RCC 7860 (cell line): ENCODE measurements at places on chromosomes 13 and 19.

GRCh38 chr19:33214596-33214995 is 11.1 kb downstream of the SLC7A10 start:
- DNase-seq, result no peak

DNA sequence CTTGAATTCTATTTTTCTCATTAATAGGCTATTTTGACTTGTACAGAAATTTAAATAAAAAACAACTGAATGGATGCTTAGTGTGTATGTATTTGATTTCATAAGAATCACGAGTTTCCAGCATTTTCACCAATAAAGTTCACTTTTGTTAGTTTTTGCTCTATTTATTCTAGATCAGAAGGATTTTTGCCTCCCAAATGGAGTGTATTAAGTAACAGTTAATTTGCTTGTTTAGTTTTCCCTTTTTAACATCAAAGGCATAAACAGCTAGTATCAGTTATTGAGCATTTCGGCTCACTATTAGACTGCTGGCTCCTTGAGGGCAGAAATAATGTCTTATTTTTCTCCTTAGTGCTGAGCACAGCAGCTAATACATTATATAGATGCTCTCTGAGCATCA is 414.1 kb downstream of the FGF9 start:
- DNase-seq, result no peak

GRCh38 chr13:77492982-77493381 is 42.5 kb upstream of the SCEL start:
- DNase-seq, result no peak

GRCh38 chr19:5674714-5675113 is 5.6 kb downstream of the MICOS13 start:
- DNase-seq, result no peak

DNA sequence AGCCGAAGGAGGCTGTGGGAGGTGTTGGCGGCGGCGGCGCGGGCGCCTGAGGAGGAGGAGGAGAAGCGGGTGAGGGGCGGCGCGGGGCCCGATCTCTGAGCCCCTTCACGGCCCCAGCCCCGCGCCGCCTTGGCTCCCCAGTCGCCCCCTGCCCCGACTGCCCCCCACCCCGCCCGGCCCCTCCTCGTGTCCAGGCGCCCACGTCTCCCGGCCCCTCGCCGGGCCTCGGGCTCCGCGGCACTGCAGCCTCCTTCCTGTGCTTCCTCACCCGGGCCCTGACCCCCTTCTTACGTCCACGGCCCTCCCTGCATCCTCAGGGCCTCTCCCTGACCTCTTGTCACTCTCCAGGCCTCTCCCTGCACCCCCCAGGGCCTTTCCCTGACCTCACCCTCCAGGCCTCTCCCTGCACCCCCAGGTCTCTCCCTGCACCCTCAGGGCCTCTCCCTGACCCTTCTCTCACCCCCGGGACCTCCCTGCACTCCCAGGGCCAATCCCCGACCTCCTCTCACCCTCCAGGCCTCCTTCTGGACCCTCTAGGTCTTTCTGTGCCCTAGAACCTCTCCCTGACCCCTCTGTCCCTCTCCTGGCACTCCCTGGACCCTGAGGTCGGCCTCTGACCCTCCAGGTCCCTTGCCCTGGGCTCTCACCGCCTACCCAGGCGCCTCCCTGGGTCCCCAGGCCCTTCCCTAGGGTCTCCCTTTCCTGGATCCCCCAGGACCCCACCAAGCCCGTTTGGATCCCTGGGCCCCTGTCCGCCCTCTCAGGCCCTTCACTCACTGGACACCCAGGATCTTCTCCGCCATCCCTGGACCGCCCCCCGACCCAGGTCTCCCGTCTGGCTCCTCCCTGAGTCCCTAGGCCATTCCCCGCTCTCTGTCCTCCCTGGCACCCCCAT is 460 bp downstream of the KMT5C start:
- no peak for DNase-seq

- peak; percentile 8 for DNase-seq
These were observed 9.8 kb upstream of the ALOX5AP start for GRCh38 chr13:30725326-30726085.

DNA sequence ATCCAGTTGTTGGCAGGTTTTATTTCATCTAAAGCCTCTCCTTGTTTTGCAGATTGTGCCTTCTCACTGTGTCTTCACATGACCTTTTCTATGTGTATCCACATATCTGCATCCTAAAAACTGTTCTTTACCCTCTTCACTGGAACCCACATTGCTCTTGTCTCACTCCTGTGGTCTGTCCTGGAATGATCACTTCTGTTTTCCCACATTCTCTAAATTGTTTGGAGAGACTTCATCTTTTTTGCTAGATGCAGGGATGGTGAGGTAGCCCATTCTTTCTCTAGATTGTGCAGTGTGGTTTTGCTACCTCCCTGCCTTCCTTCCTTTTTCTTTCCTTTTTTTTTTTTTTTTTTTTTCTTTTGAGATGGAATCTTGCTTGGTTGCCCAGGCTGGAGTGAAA is 608.6 kb upstream of the MIR17HG start:
- DNase-seq, result no peak

GRCh38 chr19:49328741-49329140 is 3.8 kb upstream of the SLC6A16 start:
- DNase-seq, result no peak

DNA sequence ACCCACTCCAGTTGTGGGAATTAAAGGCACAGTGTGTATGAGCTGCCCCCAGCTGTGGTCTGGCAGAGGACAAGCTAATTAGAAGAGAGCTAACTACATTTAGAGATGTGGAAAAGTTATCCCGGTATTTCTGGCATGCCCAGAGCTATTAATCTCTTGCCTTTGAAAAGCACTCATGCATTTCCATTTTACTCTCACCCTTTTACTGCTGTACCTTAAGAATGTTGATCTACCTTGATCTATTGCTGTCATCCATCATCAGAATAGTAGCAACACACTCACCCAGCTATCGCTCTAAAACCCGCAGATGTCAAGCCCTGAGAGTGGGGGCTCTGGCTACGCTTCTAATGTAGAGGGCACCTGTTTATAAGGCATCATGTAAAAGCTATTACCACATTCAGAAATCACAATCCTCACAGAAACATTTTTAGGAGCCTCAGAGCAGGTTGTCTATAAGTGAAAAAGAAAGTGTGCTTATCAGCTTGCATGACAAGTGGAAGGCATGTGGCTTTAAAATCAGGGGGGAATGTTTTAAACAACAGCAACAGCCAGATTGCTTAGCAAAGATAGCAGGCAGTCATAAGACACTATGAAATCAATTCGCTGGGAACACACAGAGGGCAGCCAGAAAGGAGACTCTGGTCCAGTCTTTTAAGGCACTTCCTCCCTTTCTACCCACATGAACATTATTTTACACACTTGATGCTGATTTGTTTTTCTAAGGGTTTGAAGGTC is 224.2 kb upstream of the IRS2 start:
- DNase-seq, result peak; percentile 82

DNA sequence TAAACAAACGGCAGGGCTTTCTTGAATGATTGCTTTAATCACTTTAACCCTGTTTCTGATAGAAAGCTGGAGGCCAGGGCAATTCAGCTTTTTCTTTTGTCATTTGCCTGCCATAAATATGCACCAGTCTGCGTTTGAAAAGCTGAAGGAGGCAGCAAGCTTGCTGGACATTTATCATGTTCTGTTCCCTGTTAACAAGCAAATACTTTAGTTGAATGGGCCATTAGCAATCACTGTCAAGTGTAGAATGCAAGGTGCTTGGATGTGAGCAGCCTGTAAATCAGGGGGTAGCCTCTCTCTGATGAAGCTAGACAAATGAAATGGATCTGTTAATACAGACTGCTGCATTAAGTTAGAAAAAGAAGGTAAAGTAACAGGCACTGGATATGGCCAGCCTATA is 7.6 kb downstream of the EFNB2 start:
- no peak for DNase-seq

DNA sequence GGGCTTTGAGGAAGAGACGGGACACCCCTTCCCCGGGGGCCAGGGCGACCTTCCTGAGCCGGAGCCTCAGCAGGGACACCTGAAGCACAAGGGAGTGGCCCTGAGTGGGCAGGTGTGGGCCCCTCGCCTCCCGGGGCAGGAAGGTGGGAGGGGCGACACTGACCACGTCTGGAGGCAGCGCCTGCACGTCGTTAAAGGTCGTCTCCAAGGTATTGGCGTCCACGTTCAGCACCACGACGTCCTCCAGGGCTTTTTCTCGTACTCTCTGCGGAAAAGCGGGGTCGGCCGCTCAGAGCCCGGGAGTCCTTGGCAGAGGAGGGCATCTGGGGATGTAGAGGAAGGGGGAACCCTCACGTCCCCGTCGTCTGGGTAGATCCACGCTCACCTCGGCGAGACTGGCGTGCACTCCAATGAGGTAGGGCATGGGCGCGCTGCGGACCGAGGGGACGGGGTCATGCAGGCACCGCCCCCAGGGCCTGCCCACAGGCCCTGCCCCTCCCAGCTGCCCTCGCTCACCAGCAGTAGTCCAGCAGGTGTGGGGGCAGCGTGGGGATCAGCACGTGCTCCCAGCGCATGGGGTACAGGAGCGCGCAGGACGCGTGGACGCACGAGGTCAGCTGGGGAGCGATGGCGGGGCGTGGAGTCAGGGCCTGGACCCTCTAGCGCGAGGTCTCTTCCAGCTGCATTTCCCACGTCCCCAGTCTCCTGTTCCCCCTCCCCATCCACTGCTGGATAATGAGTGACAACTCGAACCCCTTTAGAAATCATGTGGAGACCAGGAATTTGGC is 6.1 kb downstream of the DENND1C start:
- DNase-seq, result no peak

- DNase-seq, result no peak
These were observed 395.2 kb upstream of the ARGLU1 start for GRCh38 chr13:106963151-106963550.

DNA sequence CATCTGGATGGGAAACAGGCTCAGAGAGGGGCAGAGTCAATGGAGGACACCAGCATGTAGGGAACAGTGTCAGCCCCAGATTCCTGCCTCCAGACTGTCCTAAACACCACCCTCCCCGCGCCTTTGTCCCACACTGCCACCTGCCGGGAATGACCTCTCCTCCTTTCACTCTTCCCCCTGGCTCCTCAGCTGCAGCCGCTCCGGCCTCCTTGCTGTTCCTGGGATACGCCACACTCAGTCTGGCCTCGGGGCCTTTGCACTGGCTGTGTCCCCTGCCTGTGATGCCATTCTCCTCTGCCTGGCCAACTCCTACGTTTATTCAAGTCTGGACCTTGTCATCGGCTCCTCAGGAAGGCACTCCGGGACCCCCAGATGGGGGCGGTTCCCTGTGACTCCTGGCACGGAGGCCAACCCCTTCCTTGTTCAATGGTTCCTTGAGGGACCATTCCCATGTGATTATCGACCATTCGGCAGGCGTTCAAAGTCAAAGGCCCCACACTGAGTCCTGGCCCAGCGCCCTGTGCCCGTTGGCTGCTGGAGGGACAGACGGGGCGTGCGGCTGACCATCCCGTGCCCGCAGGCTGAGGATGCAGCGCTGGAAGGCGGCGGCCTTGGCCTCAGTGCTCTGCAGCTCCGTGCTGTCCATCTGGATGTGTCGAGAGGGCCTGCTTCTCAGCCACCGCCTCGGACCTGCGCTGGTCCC is 15.8 kb downstream of the FUT6 start:
- DNase-seq, result no peak

- DNase-seq, result no peak
These were observed 961.6 kb upstream of the MIR17HG start for GRCh38 chr13:90385781-90386489.

GRCh38 chr19:17323964-17324332 is 10.7 kb downstream of the ANO8 start:
- no peak for DNase-seq

GRCh38 chr13:73146707-73147106 is 87.9 kb downstream of the KLF5 start:
- DNase-seq, result no peak

DNA sequence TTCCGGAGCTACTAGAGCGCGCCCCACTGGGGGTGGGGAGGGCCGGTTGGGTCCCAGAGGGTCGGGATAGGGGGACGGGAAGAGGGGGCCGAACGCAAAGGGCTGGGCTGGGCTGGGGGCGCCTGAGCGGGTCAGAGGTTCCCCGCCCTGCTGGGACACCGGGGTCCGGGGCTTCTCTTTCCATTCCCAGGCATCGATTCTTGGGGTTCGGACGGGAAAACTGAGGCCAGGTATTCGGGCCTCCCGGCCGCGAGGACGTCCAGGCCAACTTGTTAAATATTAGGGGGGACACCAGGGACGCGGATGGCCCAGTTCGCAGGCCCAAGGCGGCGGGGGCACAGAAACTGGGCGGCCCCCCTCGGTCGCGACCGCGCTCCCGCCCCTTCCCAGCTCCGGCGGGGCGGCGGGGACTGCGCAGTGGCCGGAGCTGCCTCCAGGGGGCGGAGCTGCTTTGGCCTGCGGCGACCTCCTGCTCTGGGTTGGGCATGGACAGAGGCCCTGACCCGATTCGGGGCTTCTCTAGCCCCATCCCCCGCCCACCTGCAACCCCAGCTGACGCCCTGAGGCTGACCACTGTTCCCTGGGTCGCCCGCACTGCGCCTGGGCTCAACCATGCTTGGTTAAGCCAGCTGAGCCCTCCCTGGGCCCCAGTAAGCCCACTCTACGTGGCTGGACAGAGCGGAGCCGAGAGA is 1.2 kb upstream of the KLF16 start:
- peak; percentile 53 for DNase-seq

GRCh38 chr19:21454901-21455300 is 50.5 kb upstream of the ZNF429 start:
- DNase-seq, result no peak

- DNase-seq, result no peak
These were observed 340.6 kb downstream of the KCNRG start for GRCh38 chr13:50355797-50356196.

DNA sequence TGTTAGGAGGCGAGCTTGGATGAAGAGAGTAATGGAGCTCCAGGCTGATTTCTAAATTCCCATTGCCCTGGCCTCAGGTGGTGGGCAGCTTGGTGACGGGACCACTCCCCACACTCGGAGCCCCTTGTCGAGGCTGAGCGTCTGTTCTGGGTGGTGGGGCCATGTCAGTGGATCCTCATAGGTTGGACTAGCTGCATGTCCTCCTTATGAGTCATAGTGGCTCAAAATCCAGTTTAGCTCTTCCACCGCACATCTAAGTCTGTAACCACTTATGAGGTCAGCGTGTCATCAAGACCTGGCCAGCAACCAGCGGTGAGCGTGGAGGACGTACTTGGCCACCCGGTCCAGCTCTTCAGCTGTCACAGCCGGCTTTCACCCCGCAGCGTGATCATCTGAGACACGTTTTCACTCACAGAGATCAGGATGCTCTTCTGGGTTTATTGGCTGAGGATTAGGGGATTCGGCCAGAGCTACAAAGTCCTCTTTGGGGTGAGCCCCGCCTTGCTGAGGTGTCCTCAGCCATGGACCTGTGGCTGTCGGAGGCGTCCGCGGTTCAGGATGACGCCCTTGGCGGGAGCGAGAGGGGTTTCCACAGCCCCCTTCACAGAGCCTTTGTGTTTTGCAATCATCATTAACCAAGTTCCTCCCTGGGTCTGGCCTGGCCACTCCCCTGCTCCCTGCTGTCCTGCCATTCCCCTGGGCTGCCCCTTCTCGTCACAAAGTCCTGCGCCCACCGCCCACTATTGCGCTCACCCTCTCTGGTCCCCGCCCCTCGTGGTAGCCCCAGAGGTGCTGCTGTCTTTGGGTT is 41.9 kb downstream of the ADPRHL1 start:
- DNase-seq, result peak; percentile 98

DNA sequence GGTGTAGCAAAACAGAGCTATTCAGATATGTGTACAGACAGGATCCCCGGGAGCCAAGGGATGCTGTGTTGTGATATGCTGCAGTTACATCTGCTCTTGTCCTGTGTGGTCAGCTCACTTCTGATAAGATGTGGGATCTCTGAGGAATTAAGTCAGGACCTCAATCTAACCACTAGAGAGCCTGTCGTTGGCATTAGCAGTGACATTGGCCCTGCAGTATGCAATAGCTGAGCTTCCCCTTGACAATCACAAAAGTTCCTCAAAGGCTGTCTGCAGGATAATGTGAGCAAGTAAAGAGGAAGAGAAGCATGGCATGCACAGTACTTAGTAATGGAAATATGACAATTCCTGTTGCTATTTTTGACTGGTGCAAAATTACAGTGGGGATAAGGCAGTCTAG is 203.4 kb upstream of the MIR17HG start:
- no peak for DNase-seq
